ENCODE measurements at places on chromosomes 5 and 9.

DNA sequence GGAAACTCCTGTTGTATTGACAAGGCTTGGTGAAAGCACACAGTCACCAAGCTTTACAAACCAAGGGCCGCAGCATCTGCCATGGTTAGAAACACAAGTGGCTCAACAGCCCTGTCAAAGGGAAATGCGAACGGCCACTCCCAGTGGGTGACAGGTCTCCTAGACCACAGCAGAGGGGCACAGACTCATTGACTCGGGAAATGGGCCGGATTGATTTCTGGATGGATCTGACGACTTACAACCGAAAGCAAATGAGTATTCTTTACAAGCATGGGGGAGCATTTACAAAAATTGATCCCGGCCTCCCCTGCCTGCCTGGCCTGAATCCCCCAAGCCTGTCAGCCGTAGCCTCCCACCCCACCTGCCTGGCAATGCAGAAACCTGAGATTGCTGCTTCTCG, 48.2 kb downstream of the ADAMTS2 start:
- no peak for DNase-seq

- no peak for DNase-seq
Observed at GRCh38 chr9:75685062-75685461, 205.4 kb upstream of the PCSK5 start.

DNA sequence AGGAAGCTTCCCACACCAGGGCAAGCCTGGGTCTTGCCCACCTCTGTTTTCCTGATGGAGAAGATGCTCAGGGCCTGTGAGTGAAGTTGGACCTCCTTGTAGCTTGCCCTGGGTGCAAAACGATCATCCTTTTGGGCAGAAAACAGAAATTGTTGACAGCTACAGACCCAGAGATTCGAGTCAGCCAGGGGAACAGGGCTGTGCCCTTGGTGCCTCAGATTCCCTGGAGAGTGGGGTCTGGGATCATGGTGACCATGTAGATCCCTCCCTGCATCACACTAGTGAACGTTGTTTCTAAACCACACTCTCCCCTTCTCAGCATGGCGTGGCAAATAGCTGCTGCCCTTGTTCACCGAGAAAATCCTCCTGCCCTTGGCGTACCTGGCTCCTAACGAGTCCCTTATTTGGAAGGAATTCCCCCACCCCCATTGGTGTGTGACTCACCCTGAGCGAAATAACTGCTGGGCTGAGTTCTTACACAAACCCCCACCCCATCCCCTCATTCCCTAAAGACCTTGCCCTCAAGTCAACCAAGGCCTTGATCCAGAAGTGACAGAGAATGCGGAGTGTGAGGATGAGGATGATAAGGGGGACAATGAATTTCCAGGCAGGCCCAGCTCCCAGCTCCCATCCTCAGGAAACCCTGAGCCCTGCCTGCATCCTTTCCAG, 1.1 kb upstream of the DCANP1 start:
- no peak for DNase-seq

DNA sequence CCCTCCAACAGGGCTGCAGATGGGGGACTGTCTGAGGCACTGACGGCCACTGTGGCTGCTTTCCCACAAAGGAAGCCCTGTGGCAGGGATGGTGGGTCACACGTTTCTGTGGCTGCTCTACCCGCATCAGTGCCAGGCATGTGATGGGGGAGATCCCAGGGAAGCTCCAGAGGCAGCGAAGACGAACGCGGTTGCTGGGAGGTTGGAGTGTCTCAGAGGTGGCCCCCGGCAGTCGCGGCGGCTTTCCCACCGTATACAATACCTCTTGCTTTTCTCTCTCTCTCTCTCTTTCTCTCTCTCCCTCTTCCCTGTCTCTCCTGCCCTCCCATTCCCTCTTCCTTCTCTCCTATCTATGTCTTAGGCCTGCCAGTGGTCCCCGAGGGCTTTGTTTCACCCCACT, 56.7 kb downstream of the CYFIP2 start:
- no peak for DNase-seq

DNA sequence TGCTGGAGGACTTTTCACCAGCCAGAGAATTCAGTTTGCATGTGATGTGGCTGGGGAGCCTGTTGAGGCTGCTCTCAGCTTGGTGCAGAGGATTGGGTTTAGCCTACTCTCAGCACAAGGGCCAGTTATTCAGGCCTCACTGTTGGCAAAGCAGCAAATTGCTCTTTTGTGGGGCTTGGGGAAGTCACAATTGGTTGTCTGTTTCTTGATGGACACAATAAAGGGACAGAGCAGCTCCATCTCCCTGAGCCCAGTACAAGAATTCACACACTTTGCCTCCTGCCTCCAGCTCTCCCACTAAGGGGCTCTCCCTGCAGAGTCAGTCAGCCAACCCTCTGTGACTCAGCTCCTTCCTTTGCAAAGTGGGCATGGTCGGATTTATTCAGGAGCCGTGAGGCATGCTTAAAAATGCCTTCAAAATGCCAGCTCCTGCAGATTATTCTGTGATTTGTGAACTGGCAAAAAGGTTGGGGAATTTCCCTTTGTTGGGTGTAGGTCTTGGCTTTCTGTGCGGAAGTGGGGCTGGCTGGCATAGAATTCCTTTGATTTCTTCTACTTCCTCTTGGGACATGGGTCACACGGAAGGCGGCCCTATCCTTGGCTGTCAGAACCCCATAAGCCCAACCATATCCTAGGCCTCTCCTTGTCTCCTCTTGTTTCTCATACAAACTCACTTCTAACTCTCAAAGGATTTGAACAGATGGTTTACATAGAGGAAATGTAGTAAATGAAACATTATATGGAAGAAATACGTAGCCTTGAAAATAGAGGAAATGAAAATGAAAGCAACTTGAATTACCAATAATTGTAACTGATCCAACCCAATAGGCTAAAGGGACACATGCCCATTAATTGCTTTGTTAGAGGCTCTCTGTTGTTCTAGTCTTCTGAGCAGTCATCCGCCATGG, 118.7 kb upstream of the CD180 start:
- DNase-seq = no peak

- no peak for DNase-seq
Observed at GRCh38 chr9:69109152-69109551, 64.9 kb upstream of the TJP2 start.

GRCh38 chr5:6508931-6509330, 60.3 kb downstream of the UBE2QL1 start:
- DNase-seq = no peak

GRCh38 chr5:68344447-68345111, 129.0 kb downstream of the PIK3R1 start:
- DNase-seq = no peak

DNA sequence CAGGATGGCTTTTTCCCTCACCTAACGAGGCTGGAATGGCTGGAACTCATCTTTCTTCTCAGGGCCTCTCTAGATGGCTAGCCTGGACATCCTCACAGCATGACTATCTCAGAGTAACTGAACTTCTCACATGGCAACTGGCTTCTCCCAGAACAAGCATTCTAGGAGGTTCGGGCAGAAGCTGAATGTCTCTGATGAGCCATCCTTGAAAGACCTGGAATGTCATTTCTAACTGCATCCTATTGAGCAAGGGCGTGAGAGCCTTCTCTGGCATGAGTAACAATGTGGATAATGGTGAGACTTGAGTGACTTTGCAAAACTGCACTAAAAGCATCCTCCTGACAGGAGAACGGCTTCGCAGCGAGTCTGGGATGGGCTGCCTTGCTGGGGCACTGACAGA, 487.7 kb downstream of the MAT2B start:
- DNase-seq = no peak

DNA sequence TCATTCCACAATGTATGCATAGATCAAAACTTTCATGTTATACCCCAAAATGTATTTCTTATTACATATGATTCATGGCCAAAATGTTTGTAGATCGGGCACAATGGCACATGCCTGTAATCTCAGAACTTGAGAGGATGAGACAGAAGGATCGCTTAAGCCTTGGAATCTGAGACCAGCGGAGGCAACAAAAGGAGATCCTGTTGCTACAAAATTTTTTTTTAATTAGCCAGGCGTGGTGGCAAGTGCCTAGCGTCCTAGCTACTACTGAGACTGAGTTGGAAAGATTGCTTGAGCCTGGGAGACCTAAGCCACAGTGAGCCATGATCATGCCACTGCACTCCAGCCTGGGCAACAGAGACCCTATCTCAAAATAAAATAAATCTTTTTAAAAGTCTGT, 89.9 kb downstream of the MAPKAP1 start:
- DNase-seq = no peak

DNA sequence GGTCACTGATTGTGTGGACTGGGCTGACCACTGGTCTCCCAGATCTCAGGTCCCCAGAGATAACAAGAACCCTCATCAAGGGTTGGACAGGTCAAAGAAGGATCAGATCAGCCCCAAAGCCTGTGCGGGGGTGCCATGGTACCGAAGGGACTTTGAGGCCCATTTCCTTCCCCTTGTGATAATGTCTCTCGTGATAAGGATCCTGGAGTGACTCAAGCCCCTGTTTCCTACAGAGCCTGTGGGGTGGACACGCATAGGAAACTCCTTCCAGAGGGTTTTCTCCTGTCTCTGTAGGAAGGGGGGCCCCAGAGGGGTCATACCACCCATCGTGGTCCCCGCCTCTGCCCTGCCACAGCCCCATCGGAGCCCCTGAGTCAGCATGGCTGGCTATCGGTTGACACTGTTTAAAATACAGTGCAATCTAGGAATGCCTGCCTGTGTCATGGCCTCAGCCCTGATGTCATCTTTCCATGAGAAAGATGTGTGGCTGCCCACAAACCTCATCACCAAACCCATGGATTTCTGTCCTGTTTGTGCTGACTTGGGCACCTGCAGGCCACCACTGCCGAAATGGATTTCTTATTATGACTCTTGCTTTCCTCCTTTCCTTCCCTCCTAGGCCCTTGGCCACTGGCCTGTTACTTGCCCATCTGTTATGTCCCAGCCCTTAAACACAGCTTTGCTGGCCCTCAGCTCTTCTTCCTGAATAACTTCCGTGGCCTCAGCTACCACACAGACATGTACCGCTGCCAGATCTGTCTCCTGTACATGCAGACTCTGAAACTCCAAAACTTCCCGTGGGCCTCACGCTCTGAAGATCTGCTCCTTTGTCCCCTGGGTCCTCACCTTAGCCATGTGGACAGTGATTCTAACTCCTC, 2.9 kb upstream of the CSF2 start:
- DNase-seq = no peak

DNA sequence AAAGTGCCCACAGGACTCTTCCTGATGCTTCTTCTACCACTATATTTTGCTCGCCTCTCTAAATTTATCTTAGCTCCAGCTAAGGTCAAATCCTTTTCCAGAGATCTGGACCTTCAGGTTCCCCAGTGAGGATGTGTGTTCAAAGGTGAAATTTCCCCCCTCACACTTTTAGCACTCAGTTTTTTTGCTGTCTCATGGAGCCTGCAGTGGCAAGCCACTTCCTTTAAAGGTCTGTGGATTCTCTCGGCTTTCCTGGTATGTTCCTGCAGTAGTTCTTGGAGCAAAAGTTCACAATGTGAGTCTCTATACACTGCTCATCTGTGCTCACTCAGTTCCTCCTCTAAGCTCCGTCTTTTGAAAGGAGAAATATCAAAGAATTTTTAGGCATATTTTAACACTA, 181.4 kb downstream of the LURAP1L start:
- DNase-seq = no peak

DNA sequence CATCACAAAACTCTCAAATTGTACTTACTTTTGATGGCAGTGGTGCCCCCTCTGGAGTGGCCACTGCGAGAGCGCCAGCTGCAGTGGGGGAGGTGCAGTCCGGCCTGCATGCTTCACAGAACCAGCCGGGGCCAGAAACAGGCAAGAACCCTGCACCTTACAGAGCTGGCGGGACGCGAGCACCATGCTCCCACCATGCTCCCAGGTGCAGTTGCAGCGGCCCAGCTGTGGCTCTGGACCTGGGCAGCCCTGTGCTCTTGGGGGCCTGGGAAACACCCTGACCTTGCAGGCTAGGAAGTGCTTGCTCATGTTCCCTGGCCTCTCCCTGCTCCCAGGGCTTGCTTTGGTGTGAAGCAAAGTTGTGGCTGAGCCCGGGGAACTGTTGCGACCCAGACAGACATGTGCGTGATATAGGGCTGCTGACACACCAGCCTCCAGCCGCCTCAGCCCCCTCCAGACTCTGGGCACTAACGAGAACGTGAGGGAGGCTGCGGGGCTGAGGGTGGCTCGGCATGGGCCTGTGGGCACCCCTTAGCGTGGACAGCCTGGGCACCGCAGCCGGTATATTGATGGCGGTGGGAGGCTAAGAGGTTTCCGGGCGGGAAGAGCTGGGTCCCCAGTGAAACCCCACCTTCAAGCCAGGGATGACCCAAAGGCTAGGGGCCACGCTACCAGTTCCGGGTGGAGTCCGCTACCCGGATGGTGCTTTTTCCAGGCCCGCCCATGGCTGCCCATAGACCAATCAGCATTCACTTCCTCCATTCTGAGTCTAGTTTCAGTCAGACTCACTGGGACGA, 1809.9 kb upstream of the ACO1 start:
- no peak for DNase-seq

- DNase-seq = no peak
Observed at GRCh38 chr5:51379331-51379700, 3.9 kb upstream of the ISL1 start.

- DNase-seq = no peak
Observed at GRCh38 chr5:178278358-178279023, 45.9 kb upstream of the PHYKPL start.

DNA sequence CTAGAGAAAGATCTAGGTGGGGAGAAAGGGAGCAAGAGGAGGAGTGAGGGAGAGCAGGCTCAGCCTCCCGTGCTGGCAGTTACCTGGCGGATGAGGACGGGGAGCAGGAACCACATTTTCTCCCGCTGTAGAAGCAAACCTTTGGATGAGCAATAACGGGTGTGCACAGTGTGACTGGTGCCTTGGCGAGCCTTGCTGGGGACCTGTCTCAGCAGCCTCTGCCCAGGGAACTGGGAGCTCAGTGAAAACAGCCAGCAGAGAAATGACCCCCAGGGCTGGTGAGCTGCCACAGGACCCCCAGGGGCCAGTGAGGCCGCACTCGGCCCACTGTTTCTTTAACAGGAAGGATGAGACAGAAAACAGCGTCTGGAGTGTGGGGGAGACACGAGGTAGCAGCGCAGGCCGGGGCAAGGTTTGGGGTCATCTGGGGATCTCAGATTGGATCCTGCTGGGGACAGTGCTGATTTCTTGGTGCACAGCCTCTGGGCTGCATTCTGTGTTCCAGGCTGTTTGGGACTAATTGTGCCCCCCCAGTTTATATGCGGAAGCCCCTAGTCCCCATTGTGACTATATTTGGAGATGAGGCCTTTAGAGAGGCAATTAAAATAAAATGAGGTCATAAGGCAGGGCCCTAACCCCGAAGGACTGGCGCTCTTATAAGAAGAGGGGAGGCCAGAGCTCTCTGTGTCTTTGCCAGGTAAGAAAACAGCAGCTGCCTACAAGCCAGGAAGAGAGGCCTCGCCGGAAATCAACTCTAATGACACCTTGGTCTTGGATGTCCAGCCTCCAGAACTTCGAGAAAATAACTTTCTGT, 118.8 kb upstream of the PHYKPL start:
- DNase-seq = no peak

All from stimulated activated CD8-positive, alpha-beta memory T cell treated with anti-CD3 and anti-CD28 coated beads, Interleukin-4, amount 100 ng/mL, for 1 hour (primary cell).